ENCODE measurements at places on chromosomes 13 and 19. TPM values are rescaled to one million over a fixed set of nuclear protein-coding genes. Genes with fewer than 3 reads are reported as not detected.

Gene ZNF730
- 0.54 TPM for polyA plus RNA-seq

Gene C19orf73
- polyA plus RNA-seq = not detected

- peak; percentile 81 for DNase-seq
These were observed 1.9 kb downstream of the RRAS start for GRCh38 chr19:49637821-49638738.

Gene ZNF554
- polyA plus RNA-seq = 5.7 TPM

Gene ZNF154
- polyA plus RNA-seq = 3.5 TPM

GRCh38 chr13:111517641-111518010, 197.2 kb downstream of the TEX29 start:
- no peak for DNase-seq

DNA sequence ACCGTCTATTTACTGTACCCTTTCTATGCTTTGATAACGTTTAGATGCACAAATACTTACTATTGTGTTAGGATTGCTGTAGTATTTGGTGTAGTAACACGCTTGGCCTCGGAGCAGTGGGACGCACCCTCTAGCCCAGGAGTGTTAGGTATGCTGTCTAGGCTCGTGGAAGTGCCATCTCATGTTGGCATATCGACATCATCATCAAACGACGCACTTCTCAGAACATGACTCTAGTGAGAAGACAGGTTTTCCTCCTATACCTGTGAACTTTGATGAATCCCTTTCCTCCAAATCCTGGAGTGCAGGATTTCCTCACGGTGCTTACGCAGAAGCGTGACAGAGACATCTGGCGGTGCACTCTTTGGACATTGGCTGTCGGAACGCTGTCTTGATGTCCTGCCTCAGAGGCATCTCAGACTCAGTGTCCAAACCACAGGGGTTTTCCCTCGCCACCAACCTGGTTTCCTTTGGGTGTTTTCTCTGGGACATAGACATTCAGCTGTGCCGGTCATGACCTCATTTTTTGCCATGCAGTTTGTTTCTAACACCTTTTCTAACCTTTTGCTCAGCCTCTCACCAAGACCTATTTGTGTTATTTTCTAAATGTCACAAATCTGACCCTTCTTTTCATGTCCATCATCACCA, 6.3 kb downstream of the SNRNP70 start:
- no peak for DNase-seq

- no peak for DNase-seq
These were observed 1.5 kb upstream of the C5AR2 start for GRCh38 chr19:47330466-47330869.

DNA sequence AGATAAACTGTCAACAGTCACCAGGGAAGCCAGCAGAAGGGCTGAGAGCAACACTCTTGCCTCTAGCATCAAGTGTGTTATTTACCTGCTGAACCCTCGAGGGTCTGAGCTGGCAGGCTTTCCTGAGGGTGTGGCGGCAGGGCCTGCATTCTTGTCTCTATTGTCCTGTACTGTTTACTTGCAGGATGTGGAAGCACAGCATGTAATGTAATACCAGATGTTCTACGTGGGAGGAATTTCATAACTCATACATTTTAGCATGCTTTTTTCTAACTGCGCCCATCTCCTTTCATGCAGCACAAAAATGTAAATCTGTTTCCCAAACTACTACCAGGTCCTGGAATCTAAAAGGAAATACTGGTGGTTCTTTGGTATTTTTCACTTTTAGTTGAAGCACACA, 153.1 kb downstream of the RGCC start:
- DNase-seq = no peak

GRCh38 chr19:35755550-35756376, 1.1 kb downstream of the HSPB6 start:
- DNase-seq = peak; percentile 95

DNA sequence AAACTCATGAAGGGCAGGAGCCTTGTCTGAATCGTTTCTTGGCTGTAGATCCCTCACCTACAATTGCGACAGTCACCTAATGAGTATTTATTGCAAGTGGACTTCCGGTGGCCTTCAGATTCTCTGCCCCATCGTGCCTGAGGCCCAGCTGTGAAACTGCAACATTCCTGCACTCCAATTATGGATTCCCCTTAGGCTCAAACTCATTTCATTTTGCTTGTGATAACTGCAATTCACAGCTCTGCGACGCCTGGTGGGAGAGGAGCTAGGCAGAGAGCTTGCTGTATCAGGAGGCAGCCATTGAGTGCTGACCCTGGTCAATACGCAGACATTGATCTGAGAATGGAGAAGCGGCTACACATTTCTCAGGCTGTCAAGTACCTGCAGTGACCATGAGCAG, 59.0 kb downstream of the CCDC70 start:
- no peak for DNase-seq

DNA sequence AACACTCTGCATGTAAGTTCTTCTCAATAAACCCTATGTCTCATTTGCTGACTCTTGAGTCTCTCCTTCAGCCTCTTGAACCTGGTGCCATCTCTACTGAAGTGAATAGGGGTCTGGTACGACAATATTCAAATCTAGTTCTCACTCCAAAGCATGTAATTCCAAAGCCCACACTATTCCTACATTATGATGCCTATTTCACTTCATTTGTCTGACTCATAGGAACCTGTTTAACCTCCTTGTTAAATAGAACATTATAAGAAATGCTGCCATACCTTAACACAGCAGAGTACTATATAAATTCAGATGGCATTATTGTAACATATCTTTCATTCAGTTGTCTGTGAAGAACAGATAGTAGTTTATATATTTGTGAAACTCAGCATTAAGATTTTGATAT, 67.1 kb downstream of the STARD13 start:
- DNase-seq = no peak

Gene OR7D2
- polyA plus RNA-seq = not detected

Gene VSTM1
- polyA plus RNA-seq = not detected

GRCh38 chr13:98348466-98349200, 171.6 kb upstream of the RNF113B start:
- DNase-seq = no peak

DNA sequence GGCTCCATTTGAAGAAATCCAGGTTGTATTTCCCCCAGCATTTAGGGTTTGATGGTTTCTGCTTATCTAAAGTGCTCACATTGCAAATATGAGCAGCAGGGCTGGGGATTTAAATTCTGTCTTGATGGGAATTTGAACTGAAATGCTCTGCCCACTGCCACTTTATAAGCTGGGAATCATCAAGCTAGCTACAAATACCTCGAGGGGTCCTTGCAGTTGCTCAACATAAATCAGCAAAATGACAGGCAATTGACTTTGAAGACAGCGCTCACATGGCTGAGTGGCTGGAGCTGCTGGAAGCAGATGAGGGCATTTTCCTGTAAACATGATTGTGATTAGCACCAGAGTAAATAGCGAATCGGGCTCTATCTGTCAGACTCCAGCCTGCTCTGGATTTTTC, 39.4 kb upstream of the MEDAG start:
- DNase-seq = no peak

- no peak for DNase-seq
These were observed 265.3 kb upstream of the STARD13 start for GRCh38 chr13:33550885-33551284.

GRCh38 chr19:56324436-56324835, 9.8 kb upstream of the ZSCAN5A start:
- no peak for DNase-seq

Gene UBE2L5
- polyA plus RNA-seq = not detected

Gene KCNRG
- 0.42 TPM for polyA plus RNA-seq

- no peak for DNase-seq
These were observed 109.5 kb upstream of the FNDC3A start for GRCh38 chr13:48866249-48866648.

Gene ZNF724
- 0.58 TPM for polyA plus RNA-seq

Gene CGB8
- not detected for polyA plus RNA-seq

- DNase-seq = no peak
These were observed 10.2 kb downstream of the PLPPR3 start for GRCh38 chr19:811506-812048.

- no peak for DNase-seq
These were observed 356.5 kb upstream of the SLITRK6 start for GRCh38 chr13:86155756-86156155.

Gene OR10H5
- polyA plus RNA-seq = not detected

Gene PLPPR3
- polyA plus RNA-seq = 0.18 TPM

DNA sequence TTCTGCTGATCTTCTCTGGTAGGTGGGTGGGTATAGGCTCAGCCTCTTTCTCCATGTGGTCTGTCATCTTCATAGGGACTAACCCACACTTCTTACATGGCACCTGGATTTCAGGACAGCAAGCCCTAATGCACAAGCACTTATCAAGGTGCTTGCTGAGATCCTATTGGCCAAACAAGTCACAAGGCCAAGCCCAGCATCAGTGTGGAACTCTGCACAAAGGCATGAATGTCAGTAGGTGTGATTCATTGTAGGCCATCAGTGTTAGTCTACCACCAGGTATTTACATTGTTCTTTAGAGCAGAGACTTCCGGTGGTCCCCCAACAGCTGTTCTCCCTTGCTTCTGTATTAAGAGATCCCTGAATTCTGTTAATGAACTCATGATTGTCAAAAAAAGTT, 8.3 kb upstream of the RB1 start:
- DNase-seq = no peak

- no peak for DNase-seq
These were observed 10.8 kb upstream of the MBNL2 start for GRCh38 chr13:97211300-97211699.

- no peak for DNase-seq
These were observed 39.1 kb downstream of the LATS2 start for GRCh38 chr13:21022056-21022979.

DNA sequence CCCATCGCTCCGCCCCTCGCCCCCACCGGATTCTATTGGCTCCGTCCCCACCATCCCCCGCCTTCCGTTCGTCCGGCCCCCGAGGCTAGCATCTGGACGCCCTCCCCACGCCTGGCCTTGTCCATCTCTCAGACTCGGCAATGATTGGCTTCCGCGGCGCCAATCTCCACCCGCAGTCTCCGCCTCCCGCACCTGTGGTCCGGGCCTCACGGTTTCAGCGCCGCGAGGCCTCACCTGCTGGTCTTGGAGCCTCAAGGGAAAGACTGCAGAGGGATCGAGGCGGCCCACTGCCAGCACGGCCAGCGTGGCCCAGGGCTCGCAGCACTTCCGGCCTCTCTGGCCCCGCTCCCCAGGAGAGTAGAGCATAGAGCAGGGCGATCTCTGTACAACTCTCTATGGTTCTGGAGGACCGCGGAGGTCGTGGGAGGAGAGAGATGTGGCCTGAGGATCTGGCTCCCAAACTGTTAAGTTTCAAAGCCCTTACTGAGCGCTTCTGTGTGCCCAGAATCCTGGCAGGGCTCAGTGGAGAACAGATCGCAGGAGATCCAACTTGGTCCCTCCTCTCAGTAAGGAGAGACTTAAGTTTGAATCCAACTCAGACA, at the start of gene ERCC1:
Gene ERCC1 (minus strand): TSS at position 329 of the 602 bp plus-strand sequence. CDS start 543 bp downstream, outside the sequence.
- peak; percentile 97 for DNase-seq

GRCh38 chr19:13018035-13018914, 23.0 kb downstream of the NFIX start:
- peak; percentile 86 for DNase-seq

GRCh38 chr19:46745521-46746280, at the start of gene FKRP:
Gene FKRP (plus strand): TSS chr19:46746057. CDS start chr19:46755451, 9,394 bp downstream.
- peak; percentile 63 for DNase-seq

- no peak for DNase-seq
These were observed 403.3 kb upstream of the ATXN8OS start for GRCh38 chr13:69704311-69704710.

DNA sequence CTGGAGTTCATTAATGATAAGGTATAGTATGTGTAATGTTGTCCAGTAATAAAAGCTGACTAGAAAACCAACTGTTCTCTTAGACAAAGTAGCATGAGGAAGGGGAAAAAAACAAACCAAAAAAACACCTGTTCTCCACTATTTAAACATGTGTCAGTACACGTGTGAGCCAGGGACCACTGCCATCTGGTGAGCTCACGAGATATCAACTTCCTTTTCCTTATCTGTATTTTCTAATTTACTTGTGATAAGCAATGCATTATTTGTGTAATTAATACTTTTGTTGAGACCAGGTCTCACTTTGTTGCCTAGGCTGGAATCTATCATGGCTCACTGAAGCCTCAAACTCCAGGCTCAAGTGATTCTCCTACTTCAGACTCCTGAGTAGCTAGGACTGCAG, 4.3 kb upstream of the SIX5 start:
- no peak for DNase-seq

Gene RFX1
- 7.6 TPM for polyA plus RNA-seq

GRCh38 chr13:40197936-40198595, 468.4 kb downstream of the FOXO1 start:
- DNase-seq = no peak

GRCh38 chr19:10352764-10353671, 13.6 kb upstream of the ICAM3 start:
- DNase-seq = peak; percentile 82

Gene ZNF526
- 6.5 TPM for polyA plus RNA-seq

DNA sequence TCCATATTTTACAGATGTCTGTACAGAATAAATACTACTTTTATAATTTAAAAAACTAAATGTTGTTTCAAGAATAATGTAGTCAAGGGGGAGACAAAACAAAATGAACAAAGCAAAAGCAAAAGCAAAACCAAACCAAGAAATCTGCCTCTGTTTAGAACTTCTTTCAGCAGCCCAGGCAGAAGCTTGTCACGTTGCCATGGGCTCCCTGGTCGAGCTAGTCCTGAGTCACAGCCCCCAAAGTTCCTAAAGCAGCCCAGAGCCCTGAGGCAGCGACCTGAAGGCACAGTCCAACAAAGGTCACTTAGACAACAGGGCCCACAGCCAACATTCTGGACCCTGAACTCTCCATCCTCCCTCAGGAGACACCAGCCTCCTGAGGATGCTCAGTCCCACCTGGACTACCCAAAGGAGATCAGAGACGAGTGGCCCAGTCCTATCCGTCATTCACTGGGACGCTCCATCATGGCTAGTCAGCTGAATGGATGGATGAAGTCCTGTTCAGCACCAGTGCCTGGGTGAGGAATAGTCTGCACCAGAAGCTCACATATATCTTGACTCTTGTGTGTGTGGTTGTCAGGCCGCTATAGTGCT, 41.7 kb downstream of the SIAH3 start:
- no peak for DNase-seq

DNA sequence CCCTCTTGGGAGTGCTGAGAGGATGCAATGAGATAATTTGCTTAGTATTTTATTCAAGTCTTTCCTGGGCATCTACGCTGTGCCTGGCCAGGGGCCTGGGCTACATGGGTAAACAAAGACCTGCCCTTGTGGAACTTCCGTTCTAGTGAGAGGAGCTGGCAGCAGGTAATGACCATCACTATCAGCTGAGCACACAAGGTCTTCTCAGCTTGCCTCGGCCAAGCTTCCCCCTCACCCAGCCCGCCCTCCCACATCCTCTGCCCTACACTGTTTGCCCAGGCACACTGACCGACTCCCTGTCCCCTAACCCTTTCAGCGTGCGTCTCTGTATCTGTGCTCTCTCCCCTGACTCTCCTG, 8.6 kb upstream of the FKRP start:
- no peak for DNase-seq

GRCh38 chr13:87810920-87811344, 139.8 kb downstream of the SLITRK5 start:
- no peak for DNase-seq

Gene INAFM1
- 0.73 TPM for polyA plus RNA-seq

Gene DIRAS1
- 2.1 TPM for polyA plus RNA-seq

Gene ZNF547
- 1.8 TPM for polyA plus RNA-seq

Gene ZNF772
- 6.8 TPM for polyA plus RNA-seq
